ENCODE measurements at places on chromosomes 2 and 18.
A peak's percentile ranks its signal among the peaks of the same experiment; 100 is the strongest.

- no peak for DNase-seq
Observed at GRCh38 chr2:26017464-26018183, 16.3 kb upstream of the RAB10 start.

- DNase-seq = no peak
Observed at GRCh38 chr2:20653695-20654534, 3.0 kb upstream of the HS1BP3 start.

DNA sequence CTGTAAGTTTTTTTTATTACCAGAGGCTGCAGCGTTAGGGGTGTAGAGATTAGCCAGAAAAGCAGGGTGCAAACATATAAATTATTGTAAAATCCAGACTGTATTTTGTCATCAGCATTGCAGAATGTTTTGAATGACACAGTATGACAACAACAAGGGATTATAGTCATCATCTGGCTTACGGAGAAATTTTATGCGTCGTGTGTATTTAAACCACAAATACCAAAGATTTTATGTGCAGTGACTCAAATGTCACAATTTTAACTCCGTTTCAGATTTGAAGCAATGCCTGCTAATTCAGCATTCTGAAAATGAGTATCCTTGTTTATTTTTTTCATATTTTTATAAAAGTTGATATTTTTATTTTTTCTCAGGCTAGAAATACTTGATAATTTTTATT, 19.4 kb upstream of the TMX3 start:
- DNase-seq = no peak

DNA sequence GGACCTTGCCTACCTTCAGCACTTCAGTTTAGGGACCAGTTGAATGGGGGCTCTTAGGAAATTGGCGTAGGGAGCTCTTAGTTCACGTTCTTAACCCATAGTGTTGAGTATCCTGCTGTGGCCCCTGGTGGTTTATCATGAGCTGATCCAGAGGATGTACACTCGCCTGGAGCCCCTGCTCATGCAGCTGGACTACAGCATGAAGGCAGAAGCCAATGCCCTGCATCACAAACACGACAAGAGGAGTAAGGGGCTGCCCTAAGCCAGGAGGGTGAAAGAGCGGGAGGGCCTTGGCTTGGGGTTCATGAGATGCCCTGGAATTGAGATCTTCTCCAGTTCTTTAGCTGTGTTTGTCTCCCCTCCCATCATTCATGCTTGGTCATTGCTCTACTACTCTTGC, 2.9 kb downstream of the RETREG2 start:
- no peak for DNase-seq

- DNase-seq = no peak
Observed at GRCh38 chr2:43143756-43144155, 82.7 kb downstream of the ZFP36L2 start.

DNA sequence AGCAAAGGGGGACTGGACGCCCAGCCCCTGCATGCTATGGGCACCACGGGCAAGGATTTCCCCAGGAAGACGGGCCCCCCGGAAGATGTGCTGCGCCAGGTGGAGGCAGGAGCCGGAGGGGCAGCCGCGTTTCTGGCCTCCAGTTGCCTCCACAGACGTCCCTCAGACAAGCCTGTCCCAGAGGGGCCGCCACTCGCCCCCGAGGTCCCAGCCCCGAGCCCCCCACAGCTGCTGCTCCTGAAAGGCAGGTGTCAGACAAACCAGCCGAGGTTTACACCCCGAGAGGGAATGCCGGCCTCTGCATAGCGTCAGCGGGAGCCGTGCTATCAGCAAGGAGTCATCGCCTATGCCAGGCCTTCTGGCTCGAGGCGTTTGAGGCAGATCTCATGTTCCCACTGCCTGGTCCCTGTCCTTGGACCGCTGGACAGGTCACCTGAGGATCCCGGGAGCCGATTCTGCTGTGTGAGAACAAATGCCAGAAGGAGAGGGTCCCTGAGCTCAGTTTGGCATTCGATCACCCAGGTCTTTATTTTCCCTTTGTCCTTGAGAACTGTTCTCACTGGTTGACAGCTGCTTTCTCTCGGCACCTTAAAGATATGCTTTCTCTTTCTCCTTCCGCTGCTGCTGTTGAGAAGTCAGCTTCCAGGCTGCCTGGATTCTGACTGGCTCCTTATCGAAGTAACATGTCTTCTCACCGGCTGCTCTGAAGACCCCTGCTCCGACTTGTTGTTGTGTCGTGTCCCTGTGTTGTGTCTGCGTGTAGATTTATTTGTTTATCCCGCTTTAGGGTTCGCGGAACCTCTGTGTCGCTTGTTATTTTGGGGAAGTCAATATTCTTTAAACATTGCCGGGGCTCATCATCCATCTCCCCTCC, 20.6 kb downstream of the CROCC2 start:
- peak; percentile 16 for DNase-seq

DNA sequence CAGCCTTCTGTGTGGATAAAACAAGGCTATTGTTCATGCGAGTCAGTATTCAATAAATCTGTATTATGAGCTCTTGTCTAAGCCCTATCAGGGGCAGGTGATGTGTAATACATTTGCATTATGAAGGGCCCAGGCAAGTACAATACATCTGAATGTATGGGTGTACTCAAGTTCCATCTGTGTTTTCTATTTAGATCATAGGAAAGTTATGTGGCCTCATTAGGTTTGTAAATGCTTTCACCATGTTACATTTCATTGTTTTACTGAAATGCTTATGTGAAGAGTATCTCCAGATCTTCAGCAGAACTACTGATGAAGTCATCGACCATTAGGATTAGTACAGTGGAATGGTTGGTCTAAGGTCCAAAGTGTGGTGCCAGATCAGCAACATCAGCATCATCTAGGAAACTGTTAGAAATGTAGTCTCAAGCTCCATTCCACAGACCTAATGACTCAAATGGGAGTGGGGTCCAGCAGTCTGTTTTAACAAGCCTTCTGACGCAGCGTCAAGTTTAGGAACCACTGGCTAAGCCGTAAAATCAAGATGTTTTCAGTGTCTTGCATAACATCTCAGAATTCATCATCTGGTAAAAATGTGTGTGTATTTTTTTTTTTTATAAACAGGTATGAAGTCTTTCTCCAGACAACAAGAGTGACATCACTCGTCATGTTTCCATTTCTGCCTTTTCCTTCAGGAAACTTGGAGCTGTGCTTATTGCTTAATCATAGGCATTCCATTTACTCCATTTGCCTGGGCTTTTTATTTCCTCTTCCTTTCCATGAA, 80.5 kb downstream of the LYPD6 start:
- DNase-seq = no peak

DNA sequence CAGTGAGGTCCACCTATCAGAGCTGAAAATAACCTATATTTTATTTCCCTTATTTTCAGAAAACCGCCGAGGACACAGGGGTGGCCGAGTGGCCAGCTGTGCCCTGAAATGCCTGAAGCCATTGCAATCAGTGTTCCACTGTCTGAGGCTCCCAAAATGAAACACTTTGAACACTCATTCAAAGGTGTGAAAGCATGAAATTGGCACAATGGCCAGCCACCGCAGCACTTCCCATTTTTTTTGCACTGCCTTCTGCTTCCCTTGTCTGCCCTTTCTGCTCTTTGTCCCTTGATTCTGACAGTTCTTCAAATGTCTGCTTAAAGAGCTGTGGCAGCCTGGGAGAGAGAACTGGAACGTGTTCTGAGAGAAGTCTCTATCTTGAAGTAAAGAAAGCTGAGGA, 1127.5 kb upstream of the CELF4 start:
- DNase-seq = no peak

GRCh38 chr2:25698752-25699151, 25.4 kb upstream of the DTNB start:
- DNase-seq = no peak

- DNase-seq = no peak
Observed at GRCh38 chr2:44433895-44434294, 72.1 kb downstream of the CAMKMT start.

DNA sequence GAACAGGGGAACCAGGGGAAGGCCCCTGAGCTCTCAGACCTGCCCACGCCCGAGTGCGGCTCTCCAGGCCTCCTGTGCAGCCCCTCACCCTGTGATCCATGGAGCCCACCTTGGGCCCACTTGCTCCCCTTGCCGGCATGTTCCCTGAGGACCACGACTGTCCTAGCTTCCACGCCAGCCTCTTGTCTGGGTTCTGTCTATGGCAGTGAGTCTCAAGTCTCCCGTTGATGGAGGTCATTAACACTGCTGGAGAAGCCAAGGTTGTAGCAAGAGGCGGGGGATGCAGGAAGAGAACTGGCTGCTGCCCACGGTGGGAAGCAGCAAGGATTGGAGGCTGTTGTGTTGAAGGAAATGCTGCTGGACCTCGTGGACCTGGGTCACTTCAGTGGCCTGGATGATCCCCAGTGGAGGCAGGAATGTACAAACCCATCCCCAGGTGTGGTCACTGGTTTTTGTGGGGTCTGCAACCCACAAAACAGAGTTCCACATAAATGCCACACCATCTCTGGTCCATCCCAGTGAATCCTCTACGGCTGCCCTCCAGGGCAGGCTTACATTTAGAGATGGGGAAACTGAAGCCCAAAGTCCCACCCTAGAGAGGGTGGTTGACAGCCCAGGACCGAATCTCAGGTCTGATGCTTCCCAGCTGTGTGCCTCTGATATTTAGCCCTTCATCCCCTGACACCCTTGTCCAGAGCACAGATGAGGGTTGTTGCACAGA, 150.3 kb downstream of the NDUFA10 start:
- no peak for DNase-seq

GRCh38 chr2:28565720-28566295, 69.9 kb downstream of the PLB1 start:
- no peak for DNase-seq

GRCh38 chr2:119208791-119209203, 14.8 kb upstream of the STEAP3 start:
- DNase-seq = no peak

- no peak for DNase-seq
Observed at GRCh38 chr18:78716022-78716421, 263.6 kb upstream of the SALL3 start.

DNA sequence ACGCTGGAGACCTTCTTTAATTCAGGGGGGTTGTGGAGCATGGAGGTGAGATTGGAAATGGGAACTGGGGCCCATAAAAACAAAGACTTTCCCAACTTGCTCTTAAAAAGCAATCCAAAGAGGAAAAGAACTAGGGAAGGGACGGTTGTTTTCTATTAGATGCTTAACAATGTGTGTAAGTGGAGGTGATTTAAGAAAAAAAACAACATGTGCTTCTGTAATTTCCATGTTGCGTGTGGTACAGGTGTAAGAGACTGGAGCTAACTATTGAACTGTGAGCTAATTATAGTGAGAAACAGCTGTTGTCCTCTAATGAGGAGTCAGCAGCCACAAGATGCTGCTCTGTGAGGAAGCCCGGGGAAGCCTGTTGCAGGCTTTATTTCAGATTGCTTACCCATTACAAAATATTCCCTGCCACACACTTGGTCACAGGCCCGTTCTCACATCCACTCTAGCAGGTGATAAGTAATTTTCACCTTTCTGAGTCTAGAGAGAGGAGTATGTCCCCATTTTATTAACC, 280.6 kb upstream of the PARD3B start:
- DNase-seq = no peak

DNA sequence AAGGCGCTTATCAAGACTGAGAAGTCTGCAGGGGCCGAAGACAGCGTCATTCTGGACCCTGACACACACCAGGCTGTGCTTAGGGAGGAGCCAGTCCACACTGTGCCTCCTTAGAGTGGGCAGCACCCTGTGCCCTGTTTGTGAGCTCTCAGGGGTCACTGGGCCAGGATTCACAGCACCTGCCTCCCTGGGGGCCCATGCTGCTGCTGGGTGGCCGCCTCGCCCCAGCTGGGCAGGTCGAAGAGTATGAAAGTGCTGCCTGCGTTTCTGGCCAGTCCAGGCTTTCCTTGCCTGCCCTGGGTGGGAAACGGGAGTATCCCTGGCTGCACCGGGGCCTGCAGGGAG, 15.4 kb upstream of the GPR55 start:
- DNase-seq = peak; percentile 14

- DNase-seq = no peak
Observed at GRCh38 chr2:54240515-54241469, 15.2 kb downstream of the TSPYL6 start.

- no peak for DNase-seq
Observed at GRCh38 chr2:189570570-189571031, 10.0 kb downstream of the SLC40A1 start.

DNA sequence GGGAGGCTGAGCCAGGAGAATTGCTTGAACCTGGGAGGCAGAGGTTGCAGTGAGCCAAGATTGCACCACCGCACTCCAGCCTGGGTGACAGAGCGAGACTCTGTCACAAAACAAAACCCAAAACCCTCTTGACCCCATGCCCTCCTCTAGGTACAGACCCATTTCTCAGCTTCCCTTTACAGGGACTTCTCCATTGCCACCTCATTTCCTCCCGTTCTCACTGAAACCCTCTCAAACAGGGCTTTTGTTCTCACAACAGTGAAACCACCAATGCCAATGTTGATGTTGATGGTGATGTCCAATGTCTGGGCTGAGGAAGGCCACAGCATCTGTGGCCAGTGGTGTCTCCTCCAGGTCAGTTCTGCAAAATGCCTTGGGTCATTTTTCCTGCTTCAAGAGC, 69.0 kb upstream of the ZCCHC2 start:
- DNase-seq = no peak

GRCh38 chr18:57475903-57476302, 40.7 kb downstream of the ONECUT2 start:
- DNase-seq = no peak

DNA sequence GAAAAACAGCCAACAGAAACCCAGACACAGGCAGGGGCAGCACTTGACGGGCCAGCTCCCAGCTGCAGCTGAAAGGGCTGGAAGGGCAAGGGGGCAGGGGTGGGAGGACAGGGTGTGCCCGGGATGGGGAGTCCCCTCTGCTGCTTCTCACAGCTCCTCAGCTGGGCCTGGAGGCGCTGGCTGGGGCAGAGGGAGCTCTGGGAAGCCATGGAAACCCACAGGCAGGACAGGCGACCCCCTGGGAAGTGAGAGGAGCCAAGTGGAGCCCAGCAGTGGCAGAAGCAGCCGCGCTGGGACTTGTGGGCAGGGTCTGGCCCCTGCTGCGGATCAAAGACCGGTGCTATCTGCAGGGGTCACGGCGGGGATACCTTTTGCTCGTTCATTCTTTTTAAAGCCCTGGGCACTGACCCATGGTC, 20.7 kb downstream of the OTOF start:
- no peak for DNase-seq

DNA sequence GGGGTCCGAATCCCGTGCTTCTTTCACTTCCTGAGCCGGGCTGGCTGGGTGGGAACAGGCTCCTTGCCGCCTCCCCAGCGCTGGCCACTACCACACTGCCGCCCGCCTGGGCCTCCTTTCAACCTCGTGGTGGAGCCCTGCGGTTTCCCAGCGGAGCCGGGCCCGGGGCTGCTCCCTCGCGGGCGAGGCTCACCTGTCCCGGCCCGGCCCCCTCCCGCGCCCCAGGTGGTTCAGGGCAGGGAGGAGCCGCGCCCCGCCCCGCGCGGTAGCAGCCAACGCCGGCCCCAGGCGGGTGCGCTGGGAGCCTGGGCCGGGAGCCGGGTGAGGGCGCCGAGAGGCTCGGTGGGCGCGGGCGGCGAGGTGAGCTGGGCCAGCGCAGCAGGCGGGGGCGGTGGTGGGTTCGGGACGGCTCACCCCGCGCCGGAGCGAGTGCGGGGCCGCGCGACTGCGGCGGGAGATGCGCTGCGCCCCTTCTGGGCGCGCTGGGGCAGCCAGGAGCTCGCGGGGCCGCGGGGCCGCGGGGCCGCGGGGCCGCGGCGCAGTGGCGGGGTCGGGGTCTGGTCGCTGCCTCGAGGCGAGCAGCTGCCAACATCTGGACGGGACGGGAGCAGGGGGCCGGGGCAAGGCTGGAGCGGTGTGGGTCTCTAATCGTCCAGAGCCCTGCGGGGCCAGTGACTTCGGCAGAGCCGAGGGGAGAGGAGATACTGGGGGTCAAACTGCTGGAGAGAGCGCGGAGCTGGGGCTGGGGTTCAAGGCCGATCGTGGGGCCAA, at the start of gene LYPD6B:
TSS of gene LYPD6B (plus strand) at position 258 of the 771 bp plus-strand sequence. CDS start 92,250 bp downstream, outside the sequence.
- DNase-seq = no peak

GRCh38 chr2:118291251-118291880, 203.1 kb downstream of the INSIG2 start:
- no peak for DNase-seq

Data from activated T-cell treated with anti-CD3 and anti-CD28 coated beads, Interleukin-2, amount 50 U/mL, for 48 hours (primary cell).